ENCODE measurements at places on chromosomes 12 and 14. TPM values are rescaled to one million over a fixed set of nuclear protein-coding genes. Genes with fewer than 3 reads are reported as not detected.

DNA sequence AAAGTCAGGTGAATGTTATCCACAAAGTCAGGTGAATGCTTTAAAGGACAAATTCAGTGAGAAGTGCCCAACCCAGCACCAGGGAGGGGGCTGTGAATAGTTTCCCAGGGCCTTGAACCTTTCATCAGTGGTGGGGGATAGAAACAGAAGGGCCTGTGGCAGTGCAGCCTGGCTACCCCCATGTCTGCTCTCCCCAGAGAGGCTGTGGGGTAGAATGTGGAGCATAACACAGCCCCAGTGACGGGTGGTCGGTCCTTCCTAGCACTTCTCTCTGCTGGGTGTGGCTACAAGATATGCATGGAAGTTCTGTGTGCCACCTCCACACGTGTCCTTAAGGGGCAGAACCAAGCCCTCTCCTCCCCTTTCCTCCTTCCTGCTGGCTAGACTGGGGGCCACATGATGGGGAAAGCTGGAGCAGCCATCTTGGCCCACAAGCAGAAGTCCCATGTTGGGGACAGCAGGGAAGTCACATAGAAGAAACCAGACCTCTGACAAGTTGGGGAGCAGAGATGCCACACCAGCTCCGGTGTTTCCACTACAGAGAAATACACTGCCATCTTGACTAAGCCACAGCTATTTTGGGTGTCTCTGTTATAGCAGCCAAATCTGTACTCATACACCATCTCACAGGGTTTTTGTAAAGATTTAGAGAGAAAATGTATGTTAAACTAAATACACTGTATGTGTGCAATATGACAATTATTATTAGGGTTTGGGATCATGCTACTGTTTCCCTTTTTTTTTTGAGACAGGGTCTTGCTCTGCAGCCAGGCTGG lies 17.0 kb downstream of the RITA1 start:
- H3K27me3 ChIP-seq: no peaks in the 10 kb centered on the region
- H3K4me3 ChIP-seq: no peak overlapping the region
- no peak for DNase-seq
- H3K27ac ChIP-seq: no peak overlapping the region
- H3K4me1 ChIP-seq: no peaks in the 10 kb centered on the region

DNA sequence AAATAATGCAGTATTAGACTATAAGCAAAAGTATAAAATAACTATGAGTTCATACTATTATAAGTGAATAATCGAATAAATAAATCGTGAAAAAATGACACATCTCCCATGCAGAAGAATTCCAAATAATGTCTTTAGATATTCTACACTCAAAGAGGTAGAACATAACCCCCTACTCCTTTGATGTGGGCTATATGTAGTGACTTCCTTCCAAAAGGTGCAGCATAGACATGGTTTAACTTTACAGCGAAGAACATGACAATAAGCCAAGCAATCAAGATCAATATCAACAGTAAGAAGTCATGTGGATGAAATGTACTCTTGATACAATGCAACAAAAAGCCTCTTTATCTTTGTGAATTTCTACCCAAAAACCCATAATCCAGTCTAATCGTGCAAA lies 46.0 kb upstream of the HIF1A start:
- no peaks in the 10 kb centered on the region for H3K27me3 ChIP-seq
- no peak for DNase-seq
- H3K27ac ChIP-seq: no peak overlapping the region

GRCh38 chr14:57785058-57785457 lies 80.8 kb downstream of the SLC35F4 start:
- H3K36me3 ChIP-seq: no peaks in the 10 kb centered on the region
- DNase-seq: no peak
- H3K4me3 ChIP-seq: no peak overlapping the region
- no peak overlapping the region for H3K27ac ChIP-seq
- H3K4me1 ChIP-seq: no peaks in the 10 kb centered on the region

DNA sequence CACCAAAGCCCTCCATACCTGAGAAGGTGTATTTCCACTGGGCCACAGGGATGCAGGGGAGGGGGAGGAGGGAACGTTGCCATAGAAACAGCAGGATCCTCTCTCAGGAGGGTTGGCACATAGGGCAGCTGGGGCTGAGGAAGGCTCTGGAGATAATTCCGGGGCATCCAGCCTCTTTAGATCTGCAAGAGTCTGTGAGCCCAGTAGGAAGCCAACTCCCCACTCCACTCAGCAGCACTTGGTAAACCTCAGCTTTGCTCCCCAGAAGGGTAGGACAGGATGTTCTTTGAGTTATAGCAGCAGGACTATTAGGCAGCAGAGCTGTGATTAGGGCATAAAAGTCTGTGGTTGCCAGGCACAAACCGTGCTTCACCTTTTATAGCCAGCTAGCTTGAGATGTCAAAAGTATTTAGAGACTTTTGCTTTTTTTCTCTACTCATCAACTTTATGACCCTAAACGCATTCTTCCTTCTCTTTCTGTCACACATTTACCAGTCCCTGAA lies 7.8 kb upstream of the PLEKHG3 start:
- no peak overlapping the region for H3K4me3 ChIP-seq
- no peak for DNase-seq
- no peaks in the 10 kb centered on the region for H3K36me3 ChIP-seq
- peaks cover 5% of the 10 kb centered on the region for H3K27me3 ChIP-seq
- no peak overlapping the region for H3K27ac ChIP-seq
- H3K4me1 ChIP-seq: peaks cover 5% of the 10 kb centered on the region

DNA sequence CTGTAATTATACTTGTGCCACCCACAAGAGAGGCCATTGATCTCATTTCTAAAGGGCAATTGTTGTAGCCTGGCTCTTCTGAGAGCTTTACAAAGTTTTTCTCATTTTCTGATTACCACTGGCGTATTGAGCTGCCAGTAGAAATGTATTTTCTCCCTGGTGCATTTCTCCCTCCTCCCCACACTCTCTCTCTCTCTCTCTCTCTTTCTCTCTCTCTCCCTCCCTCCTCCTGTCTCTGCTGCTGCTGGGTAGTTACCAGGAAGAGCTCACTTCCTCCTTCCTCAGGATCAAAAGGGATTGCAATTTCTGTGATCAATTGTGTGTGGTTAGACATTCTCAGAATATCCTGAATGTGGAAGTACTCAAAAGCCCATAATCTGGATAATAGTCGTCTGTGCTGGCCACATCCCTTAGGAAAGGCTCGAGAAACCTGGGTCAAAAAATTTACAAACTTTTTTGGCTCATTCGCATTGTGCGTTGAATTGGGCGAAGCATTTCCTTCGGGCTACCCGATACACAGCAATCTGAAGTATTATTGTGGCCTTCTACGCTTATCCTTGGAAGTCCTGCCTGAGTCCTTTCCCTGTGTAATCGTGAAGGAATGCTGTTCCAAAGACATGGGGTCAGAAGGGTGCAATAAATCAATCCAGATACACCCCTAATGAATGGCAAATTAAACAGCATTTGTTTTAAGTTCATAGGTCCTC lies 254.8 kb downstream of the MSRB3 start:
- H3K27me3 ChIP-seq: no peaks in the 10 kb centered on the region
- peak; percentile 34 for DNase-seq
- H3K27ac ChIP-seq: peak overlapping the region; percentile 64
- no peaks in the 10 kb centered on the region for H3K36me3 ChIP-seq
- H3K4me3 ChIP-seq: peak overlapping the region; percentile 40

DNA sequence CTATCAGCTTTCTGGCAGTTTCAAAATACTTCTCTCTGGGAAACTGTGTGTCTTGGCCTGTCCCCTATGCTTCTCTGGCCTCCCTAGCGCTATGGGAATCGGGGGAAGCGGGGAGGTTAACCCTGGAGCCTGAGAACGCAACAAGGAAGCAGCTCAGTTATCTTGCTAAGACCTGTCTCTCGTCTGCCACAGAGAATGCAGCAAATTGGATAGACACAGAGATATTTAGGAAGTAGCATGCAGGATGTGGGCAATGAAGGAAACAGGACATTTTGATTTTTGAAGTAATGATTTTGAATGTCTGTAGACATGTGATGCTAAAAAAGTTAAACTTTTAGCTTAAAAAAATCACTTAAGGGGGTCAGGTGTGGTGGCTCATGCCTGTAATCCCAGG lies 6.6 kb upstream of the CALCOCO1 start:
- peaks cover 20% of the 10 kb centered on the region for H3K27me3 ChIP-seq
- no peak overlapping the region for H3K27ac ChIP-seq
- no peaks in the 10 kb centered on the region for H3K4me1 ChIP-seq

DNA sequence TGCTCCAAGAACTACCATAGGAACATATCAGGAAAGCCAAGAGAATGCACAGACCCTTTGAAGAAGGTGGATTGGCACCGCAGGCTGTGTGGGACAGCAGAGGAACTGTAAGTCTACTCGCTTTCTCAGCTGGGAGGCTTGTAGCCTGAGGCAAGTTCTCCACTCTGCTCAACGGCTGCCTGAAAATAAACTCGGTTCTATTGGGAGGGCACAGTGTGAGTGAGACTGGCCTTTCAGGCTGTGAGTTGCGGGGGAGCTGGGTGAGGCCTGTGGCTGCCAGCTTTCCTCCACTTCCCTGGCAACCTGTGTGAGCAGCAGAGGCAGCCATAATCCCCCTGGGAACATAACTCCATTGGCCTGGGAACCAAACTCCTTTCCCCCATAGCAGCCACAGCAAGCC lies 132.1 kb downstream of the ANKS1B start:
- no peaks in the 10 kb centered on the region for H3K4me1 ChIP-seq
- H3K27me3 ChIP-seq: no peaks in the 10 kb centered on the region

DNA sequence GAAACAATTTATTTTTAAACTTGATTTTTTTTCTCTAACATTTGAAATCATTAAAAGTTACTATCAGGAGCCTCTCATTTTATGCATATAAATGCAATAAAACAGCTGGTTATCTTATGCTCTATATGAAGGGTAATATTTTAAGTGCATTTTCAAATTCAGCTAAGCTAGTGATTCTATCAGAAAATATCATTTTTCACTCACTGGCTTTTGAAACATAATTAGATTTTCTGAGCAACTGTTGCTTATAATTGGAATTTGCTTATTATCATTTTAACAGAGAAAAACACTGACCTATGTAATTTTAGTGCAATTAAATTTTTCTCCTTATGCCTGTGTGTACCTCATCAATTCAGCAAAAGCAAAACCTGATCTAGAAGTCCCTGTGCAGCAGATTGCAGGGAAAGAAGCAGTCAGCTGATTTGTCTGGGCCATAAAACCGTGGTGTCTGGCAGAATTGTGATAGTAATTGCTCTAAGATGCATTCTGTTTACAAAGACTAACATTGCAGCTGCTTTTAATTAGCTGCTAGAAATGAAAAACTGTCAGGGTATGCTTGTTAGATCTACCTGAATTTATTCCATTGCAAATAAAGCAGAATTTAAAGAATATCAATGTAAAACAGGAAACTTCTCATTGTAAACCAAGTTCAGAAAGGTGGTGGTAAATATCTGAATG lies 75.0 kb downstream of the BICD1 start:
- DNase-seq: no peak
- H3K4me3 ChIP-seq: no peak overlapping the region
- no peaks in the 10 kb centered on the region for H3K27me3 ChIP-seq
- no peak overlapping the region for H3K27ac ChIP-seq
- H3K4me1 ChIP-seq: peaks cover 8% of the 10 kb centered on the region

DNA sequence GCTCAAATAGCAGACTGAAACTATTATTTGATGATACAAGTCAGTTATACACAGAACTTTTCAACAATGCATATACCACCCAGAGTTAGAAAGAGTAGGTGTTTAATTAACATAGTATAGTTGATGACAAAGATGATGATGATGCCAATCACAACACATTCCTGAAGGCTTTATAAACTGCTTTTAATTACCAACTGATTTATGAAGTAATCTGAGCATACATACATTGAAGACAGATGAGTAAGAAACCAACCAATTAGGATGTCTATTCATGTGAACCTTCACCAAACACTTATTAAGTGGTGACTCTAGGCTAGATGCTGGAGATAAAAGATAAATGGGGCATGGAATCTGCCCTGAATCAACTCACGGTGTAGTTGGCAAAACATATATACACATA lies 600.9 kb upstream of the FLRT2 start:
- no peak overlapping the region for H3K27ac ChIP-seq
- no peaks in the 10 kb centered on the region for H3K27me3 ChIP-seq
- H3K4me1 ChIP-seq: no peaks in the 10 kb centered on the region
- no peak for DNase-seq
- H3K36me3 ChIP-seq: no peaks in the 10 kb centered on the region

GRCh38 chr12:88299567-88300101 lies 157.5 kb downstream of the TMTC3 start:
- H3K36me3 ChIP-seq: no peaks in the 10 kb centered on the region
- H3K27me3 ChIP-seq: no peaks in the 10 kb centered on the region
- H3K4me3 ChIP-seq: no peak overlapping the region
- H3K4me1 ChIP-seq: peaks cover 48% of the 10 kb centered on the region
- H3K27ac ChIP-seq: no peak overlapping the region

SSTR1 gene
- not detected for total RNA-seq

CLMN gene
- total RNA-seq: 24.7 TPM

PTGES3 gene
- 238 TPM for total RNA-seq

MIPOL1 gene
- 10.6 TPM for total RNA-seq

KLRC1 gene
- not detected for total RNA-seq

GLIPR1L1 gene
- total RNA-seq: not detected

TAS2R13 gene
- 1.3 TPM for total RNA-seq
